ENCODE measurements at places on chromosomes 7 and 10.

DNA sequence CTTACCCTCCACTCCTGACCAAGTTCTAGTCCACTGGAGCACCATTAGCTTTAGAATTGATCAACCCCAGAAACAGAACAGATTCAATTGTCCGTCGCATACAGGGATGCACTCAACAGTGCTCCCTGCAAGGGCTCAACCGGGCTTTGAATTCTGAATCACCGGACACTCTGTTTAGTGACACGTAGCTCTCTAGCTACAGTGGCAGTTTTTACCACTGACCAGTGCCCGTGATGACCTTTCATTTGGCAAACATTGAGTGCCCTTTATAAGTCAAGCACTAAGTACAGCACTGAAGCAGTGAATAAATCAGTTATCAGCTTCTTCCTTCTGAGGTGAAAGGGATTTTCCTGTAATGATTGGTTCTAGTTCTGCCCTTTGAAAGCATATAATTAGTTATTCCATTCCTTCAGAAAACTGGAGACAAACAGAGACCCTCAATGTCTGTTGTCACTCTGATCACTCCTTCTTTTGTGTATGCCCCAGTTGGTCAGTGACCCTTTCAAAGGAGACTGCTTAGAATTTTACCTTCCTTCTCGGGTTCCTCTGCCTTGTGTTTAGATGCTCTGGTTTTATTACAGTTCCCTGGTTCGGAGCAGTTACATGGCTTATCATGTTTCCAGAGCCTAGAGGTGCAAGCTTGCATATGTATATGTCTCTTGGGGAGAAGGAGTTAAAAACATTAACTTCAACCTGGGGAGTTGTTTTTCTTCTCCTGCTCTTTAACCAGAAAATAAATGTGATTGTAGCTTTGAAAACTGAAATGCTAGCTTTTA, 68.9 kb downstream of the ZNF365 start:
- no peak for DNase-seq

DNA sequence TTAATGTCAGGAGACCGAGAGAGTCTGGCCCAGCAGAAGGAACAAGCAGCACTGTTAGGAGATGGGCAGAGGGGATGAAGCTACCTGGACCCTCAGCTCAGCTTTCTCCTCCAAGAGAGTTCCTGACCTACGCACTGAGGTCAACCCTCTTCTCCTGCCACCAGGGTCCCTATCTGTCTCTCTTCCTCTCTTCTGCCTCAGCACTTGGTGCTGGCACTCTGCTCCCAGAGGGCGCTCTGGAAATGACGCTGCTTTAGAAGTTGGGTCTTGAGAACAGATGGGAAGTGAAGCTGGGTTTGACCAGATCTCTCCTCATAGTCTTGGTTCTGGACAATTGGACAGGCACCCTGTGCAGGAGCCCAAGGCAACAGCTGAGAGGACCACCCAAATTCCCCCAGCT, 216.0 kb upstream of the AGK start:
- DNase-seq: no peak

DNA sequence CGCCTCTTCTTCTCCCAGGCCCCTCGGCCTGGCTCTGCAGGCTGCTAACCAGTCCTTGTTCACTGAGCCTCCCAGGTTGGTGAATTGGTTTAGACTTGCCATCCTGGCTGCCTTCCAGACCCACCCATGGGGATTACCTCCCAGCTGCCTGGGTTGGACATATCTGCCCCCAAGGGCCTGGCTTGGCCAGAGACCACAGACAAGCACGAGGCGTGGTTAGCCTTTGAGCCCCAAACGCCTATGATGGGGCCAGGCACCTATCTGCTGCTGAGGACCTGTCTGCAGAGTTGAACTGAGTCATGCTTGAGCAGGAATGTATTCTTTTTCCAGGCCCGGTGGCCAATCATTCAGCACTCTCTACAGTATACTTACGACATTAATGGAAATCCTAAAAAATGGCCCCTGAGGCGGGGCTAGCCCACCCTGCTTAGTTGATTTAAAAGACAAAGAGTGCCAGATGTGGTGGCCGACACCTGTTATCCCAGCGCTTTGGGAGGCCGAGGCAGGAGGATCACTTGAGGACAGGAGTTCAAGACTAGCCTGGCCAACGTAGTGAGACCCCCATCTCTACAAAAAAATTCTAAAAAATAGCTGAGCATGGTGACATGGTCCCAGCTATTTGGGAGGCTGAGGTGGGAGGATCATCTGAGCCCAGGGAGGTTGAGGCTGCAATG, 361.5 kb downstream of the FRMD4A start:
- DNase-seq: no peak

DNA sequence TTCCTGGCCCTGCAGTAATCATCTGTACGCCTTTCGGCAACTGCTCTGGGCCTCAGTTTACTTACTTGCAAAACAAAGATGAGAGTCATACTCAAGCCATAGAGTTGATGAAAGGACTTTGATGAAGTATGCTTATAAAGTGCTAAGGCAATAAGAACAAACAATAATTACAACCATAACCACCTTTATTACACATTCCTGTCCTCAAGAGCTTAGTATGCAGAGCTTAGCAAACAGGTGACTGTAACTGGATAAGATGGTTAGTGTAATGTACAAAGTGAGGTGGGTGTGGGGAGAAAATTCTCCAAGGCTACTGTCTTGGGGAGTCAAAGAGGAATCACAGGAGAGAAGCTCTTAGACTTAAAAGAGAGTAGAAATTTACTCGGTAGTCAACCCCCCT, 117.0 kb upstream of the AFAP1L2 start:
- no peak for DNase-seq

DNA sequence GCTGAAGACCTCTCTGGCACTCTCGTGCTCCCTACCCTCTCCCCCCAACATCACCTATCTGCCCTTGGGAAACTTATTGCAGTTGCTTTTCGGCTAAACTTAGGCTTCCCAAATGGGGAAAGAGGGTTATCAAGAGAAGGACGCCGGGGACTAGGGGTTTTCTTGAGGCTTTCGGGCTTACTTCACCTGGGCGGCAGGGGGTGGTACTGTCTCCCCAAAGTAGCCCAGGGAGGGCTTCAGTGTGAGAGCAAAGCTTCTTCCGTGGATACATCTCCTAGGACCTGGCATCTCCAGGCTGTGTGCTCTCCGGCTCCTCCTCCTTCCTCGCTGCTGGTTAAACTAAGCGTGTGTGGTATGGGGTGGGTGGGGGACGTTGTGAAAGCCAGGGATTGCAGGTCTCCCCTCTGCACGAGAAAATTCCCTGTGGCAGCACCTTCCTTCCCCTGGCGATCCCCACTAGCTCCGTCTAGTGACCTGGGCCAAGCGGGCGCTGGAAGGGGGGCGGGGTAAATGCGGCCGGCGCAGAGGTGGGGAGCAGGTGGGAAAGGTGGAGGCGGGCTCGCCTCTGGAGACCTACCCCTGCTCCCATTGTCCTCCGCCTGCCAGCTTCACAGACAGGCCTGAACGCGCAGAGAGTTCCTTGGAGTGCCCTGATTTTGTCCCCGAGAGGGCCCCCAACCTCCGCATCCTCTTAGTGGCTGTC, 1.1 kb downstream of the PLXDC2 start:
- no peak for DNase-seq

DNA sequence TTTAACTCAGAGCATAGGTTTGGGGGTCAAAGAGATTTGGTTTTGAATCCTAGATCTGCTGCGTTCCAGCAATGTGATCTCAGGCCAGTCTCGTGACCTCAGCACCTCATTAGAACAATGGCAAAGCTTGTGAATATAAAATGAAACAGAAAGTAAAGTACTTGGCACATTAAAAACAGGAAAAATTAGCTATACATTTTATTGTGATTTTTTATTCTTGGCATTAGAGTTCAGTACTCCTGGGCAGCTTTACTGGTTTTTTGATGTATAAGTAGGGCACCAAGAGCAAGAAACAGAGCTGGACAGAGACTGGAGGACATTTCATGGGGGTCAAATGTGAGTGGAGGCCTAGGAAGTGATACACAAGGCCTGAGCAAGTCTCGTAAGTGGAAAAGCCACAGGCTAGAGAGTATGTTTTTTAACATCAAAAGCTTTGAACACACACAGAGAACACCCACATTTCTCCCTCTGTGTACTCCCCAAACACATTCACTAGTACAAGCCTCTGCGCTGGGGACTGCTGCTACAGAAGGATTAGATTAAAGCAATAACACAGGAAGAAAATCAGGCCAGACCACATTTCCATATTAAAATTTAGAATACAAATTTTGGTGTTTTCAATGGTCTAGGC, 157.2 kb upstream of the SLC25A13 start:
- DNase-seq: no peak

GRCh38 chr10:63744060-63744941, 223.1 kb downstream of the REEP3 start:
- DNase-seq: peak; percentile 84

GRCh38 chr10:122249991-122250750, 20.9 kb upstream of the BTBD16 start:
- DNase-seq: no peak
